ENCODE measurements at places on chromosomes 3 and 15.

DNA sequence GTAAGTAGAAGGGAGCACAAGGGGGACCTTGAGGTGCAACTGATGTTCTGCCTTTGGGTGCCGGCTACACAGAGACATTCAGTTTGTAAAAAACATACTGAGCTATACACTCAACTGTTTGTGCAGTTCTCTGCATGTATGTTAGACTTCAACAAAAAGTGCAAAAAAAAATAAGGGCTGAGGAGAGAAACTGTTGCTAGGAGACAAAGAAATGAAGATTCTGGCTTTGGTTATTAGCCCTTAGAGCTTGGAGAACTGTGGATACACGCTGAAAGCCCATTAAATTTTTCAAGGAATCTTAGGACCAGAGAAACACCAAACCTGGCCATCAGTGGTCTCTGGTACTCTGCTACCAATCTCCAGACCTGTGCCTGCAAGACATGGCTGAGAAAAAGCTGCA lies 207.6 kb upstream of the NSMCE3 start:
- DNase-seq, result no peak

- no peak for DNase-seq
Measured at GRCh38 chr3:90054311-90054710, 946.9 kb downstream of the EPHA3 start.

GRCh38 chr3:21120826-21121225 lies 630.2 kb downstream of the ZNF385D start:
- DNase-seq, result no peak

- no peak for DNase-seq
Measured at GRCh38 chr3:160474416-160474838, 24.8 kb upstream of the TRIM59 start.

DNA sequence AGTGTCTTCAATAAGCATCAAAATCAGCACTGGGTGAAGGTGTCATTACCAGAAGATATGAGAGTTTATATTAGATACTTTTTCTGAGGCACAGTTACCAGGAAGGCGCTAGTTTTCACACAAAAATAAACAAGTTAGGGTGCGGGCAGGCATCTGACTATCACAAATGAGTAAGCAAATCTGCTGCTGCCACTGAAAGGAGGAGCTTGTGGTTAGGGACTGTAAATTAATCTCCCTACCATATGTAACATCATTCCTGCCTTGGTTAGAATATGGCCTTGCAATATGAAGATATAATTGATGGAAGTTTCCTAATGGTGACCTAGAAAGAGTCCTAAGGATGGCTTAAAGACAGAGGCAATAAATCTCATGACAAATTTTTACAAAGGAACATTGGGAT lies 19.5 kb upstream of the EID1 start:
- no peak for DNase-seq

- no peak for DNase-seq
Measured at GRCh38 chr3:129336093-129336706, 57.5 kb downstream of the HMCES start.

DNA sequence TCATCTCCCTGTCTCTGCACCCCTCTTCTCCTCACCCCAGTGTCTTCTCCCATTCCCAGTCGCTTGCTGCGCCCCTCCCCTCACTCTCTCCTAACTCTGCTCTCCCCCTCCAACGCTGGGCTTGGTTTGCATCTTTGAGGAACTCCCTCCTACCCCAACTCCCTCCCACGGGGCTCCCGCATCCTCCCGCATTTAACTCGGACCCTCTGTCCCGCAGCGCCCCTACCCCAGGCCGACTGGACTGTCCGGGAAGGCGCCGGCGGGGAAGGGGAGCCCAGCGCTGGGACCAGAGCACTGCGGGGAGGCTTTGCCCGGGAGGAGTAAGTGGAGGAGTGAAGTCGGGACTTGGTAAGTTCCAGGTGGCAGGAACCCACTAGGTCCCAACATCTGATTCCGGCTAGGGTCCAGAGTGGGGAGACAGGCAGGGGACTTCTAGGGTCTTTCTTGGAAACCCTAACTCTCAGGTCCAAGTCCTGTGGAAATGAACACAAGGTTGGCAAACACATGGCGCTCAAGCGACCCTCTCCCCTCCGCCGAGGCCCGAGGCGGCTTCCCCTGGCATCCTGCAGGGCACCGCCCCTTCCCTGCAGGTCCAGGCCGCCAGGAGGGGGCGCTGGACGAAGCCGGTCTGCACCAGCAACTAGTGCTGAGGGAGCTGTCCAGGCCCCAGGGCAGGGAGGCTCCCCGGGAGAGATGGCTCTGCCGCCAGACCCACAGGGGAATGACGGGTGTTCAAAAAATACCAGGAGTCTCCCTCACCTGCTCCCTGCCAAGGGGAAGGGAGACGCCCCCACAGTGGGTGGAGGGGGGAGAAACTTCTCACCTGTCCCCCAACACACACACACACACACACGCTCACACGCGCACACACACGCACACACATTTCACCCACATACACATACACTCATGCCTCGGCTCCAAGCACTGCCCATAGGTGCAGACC lies 53.2 kb downstream of the LHFPL4 start:
- no peak for DNase-seq

- DNase-seq, result no peak
Measured at GRCh38 chr3:112671930-112672715, 31.2 kb upstream of the CCDC80 start.

- no peak for DNase-seq
Measured at GRCh38 chr3:24137958-24138875, 193.1 kb downstream of the NR1D2 start.

DNA sequence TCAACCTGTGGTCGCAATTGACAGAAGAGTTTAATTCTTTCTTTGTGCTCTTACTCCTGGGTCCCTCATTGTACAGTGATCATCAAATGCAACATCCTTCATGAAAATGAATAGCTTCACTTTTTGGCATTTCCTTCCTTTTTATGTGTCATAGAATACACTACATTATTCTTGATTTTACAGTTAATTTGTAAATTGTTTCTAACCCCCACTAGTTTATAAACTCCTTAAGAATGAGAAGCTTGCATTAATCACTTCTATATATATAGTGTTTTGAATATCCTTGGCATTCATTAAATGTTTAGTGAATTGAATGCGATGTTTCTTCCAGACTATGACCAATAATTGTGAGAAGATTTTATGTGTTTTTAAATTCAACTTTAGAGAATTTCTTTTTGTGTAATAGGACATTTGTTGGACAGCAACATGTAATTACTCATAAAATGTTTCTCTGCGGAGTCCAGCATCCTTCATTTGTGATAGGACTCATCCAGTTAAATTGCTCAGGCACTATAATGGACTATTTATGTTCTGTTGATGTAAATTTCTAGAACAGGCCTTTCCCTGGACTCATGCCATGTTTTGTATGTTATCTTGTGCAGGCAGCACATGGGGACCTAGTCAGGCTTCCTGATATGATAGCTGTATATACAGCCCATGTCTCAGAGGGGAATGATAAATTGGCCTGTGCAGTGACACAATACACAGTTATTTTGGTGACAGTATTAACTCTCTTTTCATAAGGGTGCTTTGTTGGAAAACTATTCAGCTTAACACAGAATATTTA lies 51.3 kb downstream of the MBNL1 start:
- DNase-seq, result no peak

- DNase-seq, result no peak
Measured at GRCh38 chr3:32423534-32423933, 31.9 kb downstream of the CMTM7 start.

DNA sequence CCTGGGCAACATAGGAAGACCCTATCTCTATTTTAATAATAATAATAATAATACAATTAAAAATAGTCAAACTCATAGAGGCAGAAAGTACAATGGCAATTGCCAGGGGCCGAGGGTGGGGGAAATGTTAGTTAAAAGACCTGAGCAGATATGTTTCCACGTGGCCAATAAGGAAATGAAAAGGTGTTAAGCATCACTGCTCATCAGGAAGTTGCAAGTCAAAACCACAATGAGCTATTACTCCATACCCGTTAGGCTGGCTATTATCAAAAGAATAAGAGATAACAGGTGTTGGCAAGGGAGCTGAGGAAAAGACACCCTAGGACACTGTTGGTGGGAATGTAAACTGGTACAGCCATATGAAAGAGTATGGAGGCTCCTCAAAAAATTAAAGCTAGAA lies 60.4 kb upstream of the PRSS50 start:
- no peak for DNase-seq

DNA sequence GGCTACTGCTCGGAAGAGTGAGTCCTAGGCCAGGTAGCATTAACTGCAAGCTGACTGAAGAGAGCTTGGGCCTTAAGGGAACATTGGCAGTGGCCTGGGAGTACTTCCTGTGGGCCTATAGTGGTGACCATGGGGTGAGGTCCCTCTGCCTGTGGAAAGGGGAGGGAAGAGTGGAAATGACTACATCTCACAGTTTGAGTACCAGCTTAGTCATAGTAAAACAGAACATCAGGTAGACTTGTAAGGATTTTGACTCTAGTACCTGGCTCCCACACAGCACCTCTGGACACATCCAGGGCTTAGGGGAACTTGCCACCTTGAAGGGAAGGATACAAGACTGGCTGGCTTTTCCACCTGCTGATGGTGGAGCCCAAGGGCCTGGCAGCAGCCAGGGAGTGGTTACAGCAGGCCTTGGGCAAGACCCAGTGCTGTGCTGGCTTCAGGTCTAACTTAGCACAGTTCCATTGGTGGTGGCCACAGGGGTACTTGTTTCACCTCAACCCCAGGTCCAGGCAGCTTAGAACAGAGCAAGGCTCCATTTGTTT lies 147.8 kb downstream of the SLC9A9 start:
- no peak for DNase-seq

DNA sequence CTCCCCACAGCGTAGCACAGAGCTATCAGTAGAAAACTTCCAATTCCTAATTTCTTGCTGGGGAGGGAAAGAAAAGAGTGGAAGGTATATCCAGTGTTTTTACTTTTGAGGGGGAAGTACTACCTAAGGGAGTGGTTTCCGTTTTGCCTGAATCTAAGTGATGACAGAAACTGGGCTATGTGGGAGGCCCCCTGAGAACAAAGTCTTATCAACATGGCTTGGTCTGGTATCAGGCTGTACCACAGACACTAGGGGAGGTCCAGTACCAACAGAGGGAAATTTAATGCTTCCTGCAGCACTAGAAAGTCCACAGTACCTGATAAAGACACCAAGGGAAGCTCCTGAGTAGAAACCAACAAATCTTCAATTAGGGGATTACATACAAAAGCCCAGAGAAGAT lies 199.2 kb downstream of the IL5RA start:
- DNase-seq, result no peak

GRCh38 chr3:11629716-11630115 lies 14.0 kb downstream of the VGLL4 start:
- DNase-seq, result no peak
